ENCODE measurements at places on chromosomes 11 and 22.

DNA sequence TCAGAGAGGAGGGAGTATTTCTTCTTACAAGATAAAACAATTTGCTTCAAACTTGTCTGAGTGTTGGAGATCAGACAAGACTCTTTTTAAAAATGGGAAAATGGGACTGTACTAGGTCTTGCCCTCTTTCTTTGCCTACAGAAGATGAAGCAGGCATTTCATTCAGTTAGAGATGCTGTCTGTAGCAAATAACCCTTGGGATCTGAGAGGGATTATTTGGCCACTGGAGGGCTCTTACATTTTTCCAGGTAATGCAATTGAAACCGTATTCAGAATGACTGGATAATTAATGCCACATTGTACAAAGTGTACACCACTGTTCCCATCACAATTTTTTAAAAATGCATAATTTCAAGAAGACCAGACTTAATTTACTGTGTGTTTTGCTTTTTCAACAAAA lies 258.5 kb upstream of the KIRREL3 start:
- no peak for DNase-seq

DNA sequence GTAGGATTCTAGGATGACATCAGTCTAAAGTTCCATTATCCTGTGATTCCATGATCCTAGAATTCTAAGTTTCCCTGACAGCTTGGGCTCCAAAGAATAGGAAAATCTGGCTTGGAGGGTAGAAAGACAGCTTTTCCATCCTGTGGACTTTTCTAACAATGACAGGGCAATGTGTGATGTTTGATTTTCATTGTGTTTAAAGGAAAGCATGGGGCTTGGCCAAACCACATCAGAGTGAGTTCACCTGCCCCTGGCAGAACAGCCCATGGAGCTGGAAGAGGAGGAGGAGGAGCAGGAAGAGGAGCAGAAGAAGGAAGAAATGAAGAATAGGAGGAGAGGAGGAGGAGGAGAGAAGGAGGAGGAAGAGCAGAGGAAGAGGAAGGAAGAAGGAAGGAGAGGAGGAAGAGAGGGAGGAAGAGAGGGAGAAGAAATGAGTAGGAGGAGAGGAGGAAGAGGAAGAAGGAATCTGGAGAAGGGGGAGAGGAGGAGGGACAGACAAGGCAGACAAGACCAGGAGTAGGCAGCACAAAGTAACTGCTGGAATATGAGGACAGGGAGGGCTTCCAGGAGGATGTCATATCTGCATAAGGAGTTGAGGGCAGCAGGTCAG lies 53.1 kb upstream of the WNT11 start:
- DNase-seq, result no peak

GRCh38 chr11:46537537-46538295 lies 56.1 kb downstream of the AMBRA1 start:
- DNase-seq, result peak; percentile 36

- no peak for DNase-seq
Observed at GRCh38 chr11:37946155-37946766, 1348.2 kb upstream of the RAG2 start.

DNA sequence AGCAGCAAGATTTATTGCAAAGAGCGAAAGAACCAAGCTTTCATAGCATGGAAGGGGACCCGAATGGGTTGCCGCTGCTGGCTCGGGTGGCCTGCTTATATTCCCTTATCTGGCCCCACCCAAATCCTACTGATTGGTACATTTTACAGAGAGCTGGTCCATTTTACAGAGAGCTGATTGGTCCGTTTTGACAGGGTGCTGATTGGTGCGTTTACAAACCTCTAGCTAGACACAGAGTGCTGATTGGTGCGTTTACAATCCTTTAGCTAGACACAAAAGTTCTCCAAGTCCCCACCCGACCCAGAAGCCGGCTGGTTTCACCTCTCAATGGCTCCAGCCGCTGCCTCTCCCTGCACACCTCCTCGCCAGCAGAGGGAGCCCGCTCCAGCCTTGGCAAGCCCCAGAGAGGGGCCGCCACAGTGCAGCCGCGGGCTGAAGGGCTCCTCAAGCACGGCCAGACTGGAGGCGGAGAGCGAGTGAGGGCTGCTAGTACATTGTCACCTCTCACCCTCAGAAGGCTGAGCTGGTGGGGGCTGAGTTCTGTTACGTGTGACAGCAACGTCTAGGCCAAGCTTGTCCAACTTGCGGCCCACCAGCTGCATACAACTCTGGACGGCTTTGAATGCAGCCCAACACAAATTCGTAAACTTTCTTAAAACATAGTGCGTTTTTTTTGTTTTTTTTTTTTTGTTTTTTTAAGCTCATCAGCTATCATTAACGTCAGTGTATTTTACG lies 8.7 kb downstream of the PTH start:
- DNase-seq, result peak; percentile 62

DNA sequence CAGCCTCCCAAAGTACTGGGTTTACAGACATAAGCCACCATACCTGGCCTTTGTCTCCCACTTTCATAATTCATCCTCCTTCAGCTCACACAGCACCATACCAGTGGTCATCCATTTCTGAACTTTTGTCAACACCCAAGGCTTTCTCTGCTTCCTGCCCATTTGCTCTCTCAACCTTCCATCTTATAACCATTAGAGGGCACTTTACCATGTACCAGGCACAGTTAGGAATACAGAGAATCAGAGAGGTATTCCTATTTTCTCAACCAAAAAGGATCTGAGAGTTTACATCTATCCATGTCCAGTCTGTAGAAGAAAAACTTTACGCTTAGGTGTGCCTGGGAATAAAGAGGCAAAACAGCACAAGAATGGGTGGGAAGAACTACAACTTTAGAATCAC lies 397.6 kb downstream of the BUD13 start:
- DNase-seq, result no peak

DNA sequence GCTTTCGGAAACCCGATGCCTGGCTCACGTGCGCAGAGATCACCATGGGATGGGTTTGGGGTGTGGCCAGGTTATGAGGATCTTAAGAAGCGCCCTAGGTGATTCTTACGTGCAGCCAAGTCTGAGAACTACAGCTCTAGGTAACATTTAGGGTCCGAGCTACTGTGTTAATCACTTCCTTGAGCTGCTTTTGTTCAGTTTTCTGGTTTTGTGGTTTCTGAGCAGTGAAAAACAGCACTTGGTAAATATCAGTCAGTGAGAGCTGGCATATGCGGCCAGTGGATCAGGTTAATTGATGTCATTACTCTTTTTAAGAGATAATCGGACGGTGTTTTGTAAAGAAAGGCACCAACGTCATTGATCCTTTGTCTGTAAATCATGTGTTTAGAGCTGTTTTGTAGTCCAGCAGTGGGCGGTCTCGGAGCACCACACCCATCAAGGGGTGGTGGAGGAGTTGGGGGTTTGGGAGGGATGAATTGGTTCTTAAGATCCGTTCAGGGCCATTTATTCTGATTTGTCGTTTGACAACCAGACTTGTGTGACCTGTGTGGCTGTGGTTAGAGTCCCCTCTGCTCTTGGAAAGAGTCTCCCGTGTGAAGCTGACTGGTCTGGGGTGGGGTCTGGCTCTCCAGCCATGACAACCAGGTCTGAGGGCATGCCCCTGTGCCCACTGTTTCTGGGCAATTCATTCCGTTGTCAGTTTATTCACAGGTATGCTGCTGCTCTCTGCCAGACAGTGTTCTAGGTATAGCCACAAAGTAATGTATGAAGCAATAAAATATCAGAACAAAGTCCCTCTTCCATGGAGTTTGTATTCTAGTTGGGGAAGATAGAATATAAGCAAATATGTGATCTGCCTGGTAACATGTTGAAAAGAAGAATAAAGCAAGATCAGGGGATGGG lies 61.9 kb upstream of the SORL1-AS1 start:
- no peak for DNase-seq

- no peak for DNase-seq
Observed at GRCh38 chr11:29171360-29171950, 845.4 kb downstream of the KCNA4 start.

GRCh38 chr11:32385998-32386397 lies 49.3 kb downstream of the WT1 start:
- no peak for DNase-seq

GRCh38 chr11:86197448-86197847 lies 47.1 kb upstream of the EED start:
- DNase-seq, result no peak

GRCh38 chr11:20368438-20368837 lies 4.9 kb downstream of the HTATIP2 start:
- no peak for DNase-seq

GRCh38 chr22:41364955-41365354 lies 16.8 kb upstream of the TEF start:
- DNase-seq, result no peak

DNA sequence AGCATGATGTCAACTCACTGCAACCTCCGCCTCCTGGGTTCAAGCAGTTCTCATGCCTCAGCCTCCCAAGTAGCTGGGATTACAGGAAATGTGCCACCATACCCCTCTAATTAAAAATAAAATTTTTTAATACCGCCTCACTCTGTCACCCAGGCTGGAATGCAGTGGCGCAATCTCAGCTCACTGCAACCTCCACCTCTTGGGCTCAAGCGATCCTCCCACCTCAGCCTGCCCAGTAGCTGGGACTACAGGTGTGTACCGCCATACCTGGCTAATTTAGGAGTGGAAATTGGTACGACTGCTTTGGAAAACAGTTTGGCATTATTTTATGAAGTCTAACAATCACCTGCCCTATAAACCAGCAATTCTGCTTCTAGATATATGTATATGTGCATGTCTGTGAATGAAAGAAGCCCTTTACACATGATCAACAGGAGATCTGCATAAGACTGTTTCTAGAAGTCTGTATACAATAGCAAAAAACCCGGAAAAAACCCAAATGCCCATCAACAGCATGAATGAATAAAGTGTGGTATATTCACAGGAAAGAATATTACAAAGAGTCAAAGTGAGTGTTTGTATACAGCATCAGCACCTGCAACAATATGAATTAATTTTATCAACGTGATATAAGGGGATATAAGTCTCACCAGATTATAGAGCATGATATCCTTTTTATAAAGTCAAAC lies 16.0 kb downstream of the SLC35F2 start:
- no peak for DNase-seq

DNA sequence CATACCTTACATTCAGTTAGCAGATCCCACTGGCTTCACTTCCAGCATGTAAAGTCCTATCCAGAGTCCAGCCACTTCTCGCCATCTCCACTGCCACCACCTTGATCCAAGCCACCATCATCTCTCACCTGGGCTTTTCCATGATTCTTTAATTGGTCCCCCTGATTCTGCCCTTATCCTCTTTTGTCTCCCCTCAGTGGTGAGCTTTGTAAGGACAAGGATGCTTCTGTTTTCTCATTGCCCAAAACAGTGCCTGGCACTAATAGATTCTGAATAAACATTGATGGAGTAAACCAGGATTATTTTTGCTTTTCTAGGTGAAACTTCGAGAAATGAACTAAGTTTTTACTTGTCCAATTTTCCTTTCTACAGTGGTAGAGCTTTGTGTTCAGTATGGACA lies 4.4 kb downstream of the POLA2 start:
- DNase-seq, result no peak

DNA sequence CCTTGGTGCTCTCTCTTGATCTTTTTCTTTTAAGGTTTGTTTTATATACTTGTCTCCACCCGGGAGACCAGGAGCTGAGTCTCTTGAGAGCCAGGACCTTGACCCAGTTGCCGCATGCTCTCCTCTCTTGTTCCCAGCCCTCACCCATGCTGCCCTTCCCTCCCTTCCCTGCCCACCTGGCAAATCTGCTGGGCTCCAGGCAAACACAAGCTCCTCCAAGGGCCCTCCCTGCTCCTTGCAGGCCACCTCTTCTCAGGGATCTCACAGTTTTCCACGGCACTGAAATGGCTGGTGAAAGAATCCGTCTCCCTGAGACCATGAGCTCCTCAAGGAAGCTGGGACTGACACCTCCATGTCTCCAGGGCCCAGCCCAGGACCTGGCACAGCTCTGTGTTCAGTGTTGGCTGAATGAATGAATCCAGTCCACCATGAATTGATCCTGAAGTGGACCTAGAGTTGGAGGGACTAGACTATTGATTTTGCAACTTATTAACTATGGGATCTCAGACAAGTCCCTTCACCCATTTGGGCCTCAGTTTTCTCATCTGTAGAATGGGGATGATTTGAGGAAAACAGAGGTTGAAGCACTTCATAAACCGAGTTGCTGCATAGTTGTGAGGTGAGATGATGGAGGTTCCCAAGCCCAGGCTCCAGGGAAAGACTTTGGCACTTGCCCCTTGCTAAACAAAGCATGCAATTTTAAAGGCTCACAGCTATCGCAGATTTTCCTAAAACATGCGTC lies 25.1 kb upstream of the FBLN1 start:
- DNase-seq, result no peak

GRCh38 chr11:117604336-117604995 lies 192.6 kb downstream of the DSCAML1 start:
- DNase-seq, result no peak

DNA sequence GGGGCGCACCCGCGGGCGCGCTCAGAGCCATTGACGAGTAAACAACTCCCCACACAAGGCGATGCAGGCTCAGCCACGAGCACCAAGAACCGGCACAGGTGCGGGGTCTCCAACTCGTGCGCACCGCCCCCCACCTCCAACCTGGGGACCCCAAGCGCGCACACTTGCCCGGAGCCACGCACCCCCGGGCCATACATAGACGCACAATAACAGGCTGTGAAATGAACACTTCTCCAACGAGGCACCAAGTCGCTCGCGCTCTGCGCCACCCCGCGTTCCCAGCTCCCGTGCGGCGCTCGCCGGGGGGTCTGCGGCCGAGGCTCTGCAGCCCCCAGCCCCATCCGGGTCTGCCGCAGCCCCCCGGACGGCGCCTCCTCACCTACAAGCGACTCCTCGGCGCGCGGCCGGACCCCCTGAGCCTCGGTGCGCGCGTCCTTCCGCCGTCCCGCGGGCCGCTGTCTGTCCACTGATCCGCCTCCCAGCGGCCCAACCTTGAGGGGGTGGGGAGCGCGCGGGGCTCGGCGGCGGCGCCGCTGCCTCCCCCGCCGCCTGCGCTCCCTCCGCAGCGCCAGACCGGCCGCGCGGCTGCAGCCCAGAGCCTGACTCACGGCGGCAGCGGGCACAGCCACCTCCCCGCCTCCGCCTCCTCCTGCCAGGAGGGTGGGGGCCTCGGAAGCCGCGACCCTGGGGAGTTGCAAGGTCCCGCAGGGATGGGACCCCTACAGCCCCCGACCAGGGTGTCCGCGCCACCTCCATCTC lies 1.6 kb downstream of the IFITM10 start:
- DNase-seq, result no peak

Data from T follicular helper cell (primary cell).